ENCODE measurements at places on chromosomes 3 and 15.

DNA sequence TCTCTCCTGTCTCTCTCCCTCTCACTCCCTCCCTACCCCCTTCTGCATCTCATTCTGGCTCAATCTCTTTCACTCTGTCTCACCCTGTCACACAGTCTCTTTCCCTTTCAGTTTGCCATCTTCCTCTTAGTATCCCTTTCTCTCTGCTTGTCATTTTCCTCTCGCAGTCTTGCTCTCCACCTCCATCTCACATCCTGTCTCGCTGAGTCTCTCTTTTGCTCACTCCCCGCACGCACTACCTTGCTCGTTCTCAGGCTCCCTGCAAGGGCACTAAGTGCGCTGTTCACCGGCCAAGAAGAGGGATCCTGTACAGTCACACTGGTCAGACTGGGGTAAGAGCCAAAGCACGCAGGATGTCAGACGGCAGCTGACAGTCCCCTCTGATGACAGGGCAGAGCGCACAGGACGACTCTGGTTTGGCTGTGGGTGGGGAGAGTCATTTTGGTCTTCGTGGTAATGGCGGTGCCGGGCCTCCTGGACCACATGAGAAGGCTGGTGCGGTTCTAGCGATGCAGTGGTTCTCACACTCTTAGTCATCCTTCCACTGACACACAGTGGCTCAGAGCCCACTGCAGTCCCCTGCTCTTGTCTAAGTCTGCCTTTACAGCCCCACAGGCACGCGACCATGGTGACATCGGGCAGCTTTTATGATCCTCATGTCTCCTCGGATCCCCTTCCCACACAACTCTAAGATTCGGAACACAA, 356.8 kb downstream of the FOXP1 start:
- DNase-seq, result peak; percentile 56

- DNase-seq, result no peak
Measured at GRCh38 chr3:39088456-39088855, 19.0 kb downstream of the GORASP1 start.

DNA sequence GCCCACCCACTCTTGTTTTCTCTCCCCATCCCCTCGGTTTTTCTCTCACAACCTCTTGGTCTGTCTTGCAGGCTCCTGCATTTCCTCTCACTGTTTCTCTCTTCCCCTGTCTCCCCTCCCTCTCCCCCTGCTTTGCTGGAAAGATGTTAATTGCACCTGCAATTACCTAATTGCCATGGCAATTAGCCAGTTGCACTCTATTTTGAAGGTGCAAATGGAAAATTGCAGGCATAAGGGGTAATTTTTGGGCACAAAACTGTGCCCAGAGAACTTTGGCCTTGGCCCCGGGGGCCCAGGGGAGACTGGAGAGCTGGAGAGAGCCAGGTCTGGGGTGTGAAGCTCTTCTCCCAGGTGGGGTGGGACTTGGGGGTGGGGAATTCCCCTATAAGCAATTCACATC, 164.5 kb upstream of the TLE3 start:
- no peak for DNase-seq

DNA sequence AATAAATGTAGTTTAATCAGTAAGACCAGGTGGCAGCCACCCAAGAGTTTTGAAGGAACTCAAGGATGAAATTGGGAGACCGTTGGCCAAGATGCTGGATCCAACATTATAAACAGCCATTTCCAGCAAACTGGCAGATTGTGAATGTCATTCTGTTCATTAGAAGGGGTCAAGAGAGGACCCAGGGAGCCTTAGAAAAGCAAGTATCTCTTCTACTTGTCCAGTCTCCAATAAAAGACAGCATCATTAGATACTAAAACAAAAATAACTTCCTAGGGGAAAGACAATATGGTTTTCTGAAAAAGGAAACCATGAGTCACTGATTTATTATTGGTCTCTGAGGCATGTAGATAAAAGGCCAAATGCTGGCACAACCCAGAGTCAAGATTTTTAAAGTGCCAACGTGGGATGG, 67.9 kb downstream of the GADL1 start:
- DNase-seq, result peak; percentile 3

DNA sequence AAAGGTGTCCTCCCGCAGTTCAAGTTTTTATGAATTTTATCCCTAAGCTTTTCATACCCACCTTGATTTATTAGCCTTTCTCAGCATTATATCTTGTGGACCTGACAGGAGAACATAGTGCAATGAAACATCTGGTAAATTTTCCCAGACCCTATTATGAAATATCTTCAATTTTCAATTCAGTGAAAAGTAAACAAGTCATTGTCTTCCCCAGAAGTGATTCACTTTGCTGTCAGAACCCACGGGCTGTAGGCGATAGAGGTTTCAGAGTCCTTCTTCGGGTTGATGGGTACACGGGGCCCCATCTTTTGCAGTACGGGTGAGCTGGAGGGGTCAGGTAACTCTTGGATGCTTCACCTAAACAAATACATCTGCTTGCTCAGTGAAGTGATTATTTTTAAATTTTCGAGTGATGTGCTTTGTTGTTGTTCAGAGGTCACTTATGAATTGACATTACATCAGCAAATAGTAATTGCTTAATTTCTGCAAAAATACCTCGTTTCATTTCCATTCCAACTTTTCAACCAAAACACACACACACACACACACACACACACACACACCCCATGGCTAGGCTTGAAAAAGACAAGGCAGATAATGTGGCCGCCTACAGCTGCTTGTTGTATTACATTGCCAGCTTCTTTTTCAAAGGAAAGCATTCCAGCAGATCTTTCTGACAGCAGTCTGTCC, 102.9 kb downstream of the SEMA6D start:
- DNase-seq, result peak; percentile 17

- no peak for DNase-seq
Measured at GRCh38 chr15:58517682-58518525, 86.1 kb downstream of the LIPC start.

- DNase-seq, result no peak
Measured at GRCh38 chr3:169809230-169809795, 3.4 kb upstream of the LRRIQ4 start.

DNA sequence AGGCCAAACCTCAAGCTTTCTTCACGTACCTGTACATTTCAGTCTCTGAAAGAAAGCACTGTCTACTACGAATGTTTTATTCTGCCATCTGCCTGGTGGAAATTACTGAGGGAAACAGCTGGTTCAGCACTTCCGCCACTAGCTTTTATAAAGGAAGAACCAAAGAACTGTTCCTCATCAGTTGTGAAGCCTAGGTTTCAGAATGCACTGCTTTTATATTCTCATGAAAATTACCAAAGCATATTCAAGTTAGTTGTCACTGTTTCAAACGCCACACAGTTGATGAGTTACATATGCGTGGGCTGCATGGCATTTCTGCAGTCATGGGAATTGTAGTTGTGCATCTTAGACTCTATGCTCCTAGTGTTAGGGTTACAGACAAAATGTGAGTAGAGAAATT, 21.5 kb upstream of the ZBTB38 start:
- DNase-seq, result no peak

GRCh38 chr15:63176302-63176701, 13.1 kb upstream of the RAB8B start:
- DNase-seq, result no peak

GRCh38 chr3:81638480-81638879, 123.0 kb downstream of the GBE1 start:
- DNase-seq, result no peak

GRCh38 chr3:171981271-171981605, 58.1 kb upstream of the FNDC3B start:
- no peak for DNase-seq

- no peak for DNase-seq
Measured at GRCh38 chr3:157154563-157155330, 5.2 kb downstream of the CCNL1 start.

DNA sequence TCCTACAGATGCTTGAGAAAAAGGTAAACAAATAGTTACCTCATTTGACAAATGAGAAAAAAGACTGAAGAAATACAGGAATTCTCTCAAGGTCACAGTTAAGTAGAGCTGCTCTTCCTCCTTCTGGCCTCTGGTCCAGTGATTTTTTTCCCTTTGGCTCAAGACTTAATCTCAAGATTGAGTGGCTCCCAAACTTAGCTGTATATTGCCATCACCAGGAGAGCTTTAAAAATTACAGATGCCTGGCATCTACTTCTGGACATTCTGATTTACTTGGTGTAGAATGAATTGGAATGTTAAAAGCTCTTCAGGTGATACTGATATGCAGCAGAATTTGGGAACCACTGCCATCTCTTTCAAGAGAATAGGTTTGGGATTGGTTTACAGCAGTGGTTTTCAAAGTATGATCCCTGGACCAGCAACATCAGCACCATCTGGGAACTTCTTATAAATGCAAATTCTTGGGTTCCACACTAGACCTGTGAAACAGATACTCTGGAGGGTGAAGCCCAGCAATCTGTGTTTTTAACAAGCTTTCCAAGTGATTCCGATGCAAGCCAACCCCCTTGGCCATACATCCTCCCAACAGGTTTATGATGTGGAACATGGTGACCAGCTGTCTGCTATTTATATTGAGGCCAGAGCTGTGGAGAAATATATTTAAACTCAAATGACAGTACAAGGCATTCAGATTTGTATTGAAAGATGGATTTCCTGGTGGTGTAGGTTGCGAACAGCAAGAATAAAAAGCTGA, 333.0 kb upstream of the RARB start:
- DNase-seq, result peak; percentile 29

DNA sequence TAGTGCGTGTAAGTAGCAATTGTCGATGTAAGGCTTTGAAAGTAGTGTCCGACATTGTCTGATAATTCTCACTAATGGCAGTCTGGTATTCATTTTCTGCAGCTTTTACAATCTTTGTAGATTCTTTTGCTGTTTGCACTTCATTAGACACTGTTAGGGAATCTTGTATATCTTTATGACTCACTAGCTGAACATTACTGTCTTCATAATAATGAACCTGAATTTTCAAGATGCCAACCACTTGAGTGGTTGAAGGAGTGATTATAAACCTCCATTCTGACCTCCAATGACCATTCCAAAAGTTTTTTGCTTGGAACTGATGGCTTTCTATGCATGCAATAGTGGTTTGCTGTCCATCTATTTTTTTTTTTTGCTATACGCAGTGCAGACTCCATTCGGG, 76.4 kb upstream of the MFGE8 start:
- peak; percentile 95 for DNase-seq

DNA sequence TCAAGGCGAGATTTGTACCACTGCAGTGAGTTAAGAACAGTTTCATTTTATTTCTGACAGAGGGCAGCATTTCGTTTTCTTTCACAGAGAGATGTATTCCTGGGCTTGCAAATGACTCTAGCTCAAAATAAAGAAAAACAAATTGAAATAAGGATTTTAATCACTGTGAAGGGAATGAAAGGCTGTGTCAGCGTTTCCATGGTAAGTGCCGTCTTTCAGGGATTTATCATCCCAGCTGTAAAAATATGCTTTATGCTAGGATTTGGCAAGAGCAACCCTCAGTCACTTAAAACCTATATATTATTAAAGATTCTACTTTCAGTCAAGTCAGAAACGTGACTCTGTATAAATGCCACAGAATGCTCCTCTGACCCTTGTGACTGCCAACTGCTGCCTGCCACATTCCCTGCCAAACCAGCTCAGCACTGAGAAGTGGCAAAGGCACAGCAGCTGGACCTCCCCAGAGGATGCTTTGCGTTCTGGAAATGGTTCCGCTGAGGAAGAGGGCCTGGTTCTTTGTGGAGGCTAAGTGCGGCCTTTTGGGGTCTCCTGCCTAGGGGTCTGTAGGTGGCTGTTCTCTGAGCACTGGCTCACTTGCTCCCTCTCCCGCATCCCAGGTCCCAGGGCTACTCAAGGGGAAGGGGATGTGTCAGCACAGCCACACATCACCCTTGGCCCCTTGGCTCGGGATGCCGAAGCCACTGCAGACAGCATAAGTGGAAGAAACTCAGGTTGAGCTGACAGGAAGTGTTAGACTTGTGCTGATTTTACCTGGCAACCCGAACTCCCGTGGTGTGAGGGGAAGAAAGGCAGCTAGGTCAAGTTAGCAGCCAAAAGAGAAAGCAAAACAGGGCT, 56.6 kb upstream of the POMGNT2 start:
- peak; percentile 51 for DNase-seq

GRCh38 chr3:55654123-55654760, 167.1 kb upstream of the WNT5A start:
- peak; percentile 27 for DNase-seq

DNA sequence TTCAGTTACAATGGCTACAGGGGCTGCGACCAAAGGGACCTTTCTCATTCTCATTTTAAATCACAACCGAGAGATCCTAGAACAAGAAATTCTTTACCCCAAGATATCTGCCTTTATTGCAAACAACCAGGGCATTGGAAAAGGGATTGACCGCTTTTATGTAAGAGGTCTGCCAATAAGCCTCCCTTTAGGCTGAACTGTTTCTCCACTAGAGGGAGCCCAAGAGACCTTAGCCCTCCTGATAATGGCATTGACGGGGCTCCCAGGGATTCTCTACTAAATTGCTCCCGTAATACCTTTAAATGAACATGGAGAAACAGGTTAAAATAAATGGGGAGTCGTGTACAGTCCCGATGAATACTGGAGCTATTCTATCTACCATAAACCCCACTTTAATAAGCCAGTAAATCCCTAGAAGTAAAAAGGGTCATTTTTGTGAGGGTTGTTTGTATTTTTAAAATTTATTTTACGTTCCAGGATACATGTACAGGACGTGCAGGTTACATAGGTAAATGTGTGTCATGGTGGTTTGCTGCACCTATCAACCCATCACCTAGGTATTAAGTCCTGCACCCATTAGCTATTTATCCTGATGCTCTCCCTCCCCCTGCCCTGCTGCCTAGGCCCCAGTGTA, 7.5 kb upstream of the IGSF10 start:
- DNase-seq, result peak; percentile 65

DNA sequence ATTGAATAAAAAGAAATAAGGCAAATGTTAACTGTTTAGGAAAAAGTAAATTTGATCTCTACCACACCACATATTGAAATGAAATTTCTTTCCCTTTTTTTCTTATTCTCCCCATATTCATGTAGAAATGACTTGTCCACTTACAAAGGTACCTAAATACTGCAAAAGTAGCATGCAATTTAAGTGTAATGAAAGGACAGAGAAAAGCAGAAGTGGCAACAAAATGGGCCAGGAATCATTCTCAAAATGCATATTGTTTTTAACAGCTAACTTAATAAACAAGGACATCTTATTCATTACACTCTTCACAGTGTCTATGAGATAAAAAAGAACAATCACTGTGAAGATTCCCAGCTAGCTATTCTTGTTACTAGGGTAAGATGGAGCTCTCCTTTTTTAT, 40.6 kb upstream of the FGF7 start:
- DNase-seq, result no peak

- peak; percentile 28 for DNase-seq
Measured at GRCh38 chr15:52262364-52262763, 33.2 kb downstream of the MYO5C start.

- DNase-seq, result no peak
Measured at GRCh38 chr3:99856437-99857220, 39.0 kb downstream of the CMSS1 start.

- DNase-seq, result no peak
Measured at GRCh38 chr3:197356275-197356674, 57.9 kb upstream of the DLG1 start.

- DNase-seq, result no peak
Measured at GRCh38 chr15:89131731-89132130, 43.5 kb downstream of the ABHD2 start.

DNA sequence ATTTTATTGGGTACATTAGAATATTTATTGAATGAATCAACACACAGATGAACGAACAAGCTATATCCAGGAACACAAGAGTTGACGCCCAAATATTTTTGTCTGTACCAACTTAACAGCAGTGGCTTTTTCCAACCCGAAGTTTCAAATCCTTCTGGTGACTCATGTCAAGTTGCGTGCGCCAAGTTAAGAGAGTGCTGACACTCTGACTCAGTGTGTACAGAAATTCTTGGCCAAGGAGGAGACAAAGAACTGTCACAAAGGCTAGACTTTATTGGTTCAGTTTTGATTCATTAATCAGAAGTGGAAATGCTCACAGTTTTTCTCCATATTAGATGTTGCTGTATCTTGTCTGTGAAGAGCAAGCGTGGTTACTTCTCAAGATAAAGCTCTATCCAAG, 59.6 kb upstream of the TSC22D2 start:
- DNase-seq, result peak; percentile 96

All from fibroblast of skin of scalp (primary cell).